ENCODE measurements at places on chromosomes 2 and 18.
A peak's percentile ranks its signal among the peaks of the same experiment; 100 is the strongest.

- DNase-seq = no peak
Observed at GRCh38 chr2:2768476-2768875, 437.4 kb upstream of the MYT1L start.

- DNase-seq = no peak
Observed at GRCh38 chr2:236545814-236546480, 23.7 kb upstream of the ACKR3 start.

DNA sequence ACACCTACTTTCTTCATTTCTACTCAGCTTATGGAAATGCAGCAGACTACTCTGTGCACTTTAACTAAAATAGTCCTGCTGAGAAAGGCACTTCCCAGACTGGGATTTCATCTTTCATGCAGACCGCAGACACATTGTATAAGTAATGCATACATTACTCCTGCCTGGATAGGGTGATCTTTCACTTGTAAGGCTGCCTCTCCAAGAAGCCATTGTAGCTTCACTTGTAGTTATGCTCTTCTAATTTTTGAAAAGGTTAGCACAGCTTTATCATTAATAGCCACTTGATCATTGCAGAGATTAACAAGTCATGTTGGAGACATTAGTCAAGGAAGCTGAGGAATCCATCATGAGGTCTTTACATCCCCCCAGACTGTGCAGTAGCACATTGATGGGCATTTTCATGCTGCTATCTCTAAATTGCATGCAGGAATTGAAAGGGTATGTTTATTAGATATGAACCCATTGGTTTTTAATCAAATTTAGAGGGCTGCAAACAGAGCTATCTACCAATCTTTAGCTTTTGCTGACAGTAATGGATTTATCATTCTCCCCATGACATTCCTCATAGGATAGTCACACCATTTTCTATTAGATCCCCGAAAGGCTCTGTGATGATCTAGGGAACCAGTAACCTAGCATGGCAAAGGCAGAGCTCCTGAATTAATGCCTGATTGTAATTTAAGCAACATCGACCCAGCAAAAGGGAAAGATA, 1074.7 kb upstream of the NXPH2 start:
- no peak for DNase-seq

DNA sequence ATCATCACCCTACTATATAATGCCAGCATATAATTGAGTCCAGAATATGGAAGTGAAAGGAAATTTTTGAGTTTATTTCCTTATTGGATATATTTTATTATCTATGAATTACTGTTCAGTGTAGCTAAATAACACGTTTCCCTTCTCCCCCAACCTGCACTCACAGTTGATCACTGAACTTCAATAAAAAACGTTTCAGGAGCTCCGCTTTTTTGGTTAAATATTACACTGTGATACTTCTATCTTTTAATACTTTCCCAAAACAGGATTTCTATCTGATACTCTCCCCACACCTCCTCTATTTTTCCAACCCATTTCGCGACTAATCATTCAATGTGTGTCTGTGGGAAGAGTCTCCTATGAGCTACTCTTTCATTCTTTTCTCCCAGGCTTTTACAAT, 7.2 kb downstream of the VSNL1 start:
- DNase-seq = no peak

GRCh38 chr18:26175481-26175880, 41.8 kb downstream of the PSMA8 start:
- DNase-seq = no peak

DNA sequence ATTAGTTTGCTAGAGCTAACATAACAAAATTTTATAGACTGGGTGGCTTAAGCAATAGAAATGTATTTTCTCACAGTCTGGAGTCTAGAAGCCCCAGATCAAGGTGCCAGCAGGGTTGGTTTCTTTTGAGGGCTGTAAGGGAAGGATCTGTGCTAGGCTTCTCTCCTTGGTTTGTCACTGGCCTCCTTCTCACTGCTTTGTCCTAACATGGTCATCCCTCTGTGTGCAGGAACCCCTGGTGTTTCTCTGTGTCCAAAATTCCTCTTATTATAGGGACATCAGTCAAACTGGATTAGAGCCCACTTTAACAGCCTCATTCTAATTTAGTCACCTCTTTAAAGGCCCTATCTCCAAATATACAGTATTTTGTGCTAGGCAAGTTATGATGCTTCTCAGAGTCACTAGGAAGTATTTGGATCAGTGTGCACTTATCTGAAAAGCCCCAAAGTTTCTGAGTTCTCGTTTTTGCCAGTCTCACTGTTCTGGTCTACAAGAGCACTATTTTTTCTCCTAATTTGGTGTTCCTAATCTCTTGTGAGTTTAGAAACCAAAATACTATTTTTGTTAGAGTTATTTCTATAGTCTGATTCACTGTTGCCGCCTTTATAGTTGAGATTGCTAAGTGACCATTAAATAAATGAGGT, 29.0 kb downstream of the ZC3H6 start:
- DNase-seq = no peak

- no peak for DNase-seq
Observed at GRCh38 chr2:234823196-234823876, 128.5 kb upstream of the SH3BP4 start.

DNA sequence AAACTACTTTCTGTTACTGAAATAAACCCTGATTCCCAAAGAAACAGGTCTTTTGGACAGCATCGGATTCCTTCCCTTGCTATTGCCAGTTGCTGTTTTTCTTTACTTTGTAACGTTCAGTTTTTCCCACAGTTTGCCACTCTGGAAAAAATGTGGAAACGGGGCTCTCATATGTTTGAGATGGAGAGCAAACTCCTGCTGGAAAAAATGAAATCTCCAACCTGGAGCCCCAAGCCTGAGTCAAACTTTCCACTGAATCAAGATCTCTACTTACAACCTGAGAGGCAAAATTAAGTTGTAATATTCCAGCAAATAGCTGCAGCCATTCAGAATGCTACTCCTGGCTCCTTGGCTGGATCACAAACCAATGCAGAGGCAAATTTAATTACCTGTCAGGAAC, 270.7 kb downstream of the SRBD1 start:
- no peak for DNase-seq

DNA sequence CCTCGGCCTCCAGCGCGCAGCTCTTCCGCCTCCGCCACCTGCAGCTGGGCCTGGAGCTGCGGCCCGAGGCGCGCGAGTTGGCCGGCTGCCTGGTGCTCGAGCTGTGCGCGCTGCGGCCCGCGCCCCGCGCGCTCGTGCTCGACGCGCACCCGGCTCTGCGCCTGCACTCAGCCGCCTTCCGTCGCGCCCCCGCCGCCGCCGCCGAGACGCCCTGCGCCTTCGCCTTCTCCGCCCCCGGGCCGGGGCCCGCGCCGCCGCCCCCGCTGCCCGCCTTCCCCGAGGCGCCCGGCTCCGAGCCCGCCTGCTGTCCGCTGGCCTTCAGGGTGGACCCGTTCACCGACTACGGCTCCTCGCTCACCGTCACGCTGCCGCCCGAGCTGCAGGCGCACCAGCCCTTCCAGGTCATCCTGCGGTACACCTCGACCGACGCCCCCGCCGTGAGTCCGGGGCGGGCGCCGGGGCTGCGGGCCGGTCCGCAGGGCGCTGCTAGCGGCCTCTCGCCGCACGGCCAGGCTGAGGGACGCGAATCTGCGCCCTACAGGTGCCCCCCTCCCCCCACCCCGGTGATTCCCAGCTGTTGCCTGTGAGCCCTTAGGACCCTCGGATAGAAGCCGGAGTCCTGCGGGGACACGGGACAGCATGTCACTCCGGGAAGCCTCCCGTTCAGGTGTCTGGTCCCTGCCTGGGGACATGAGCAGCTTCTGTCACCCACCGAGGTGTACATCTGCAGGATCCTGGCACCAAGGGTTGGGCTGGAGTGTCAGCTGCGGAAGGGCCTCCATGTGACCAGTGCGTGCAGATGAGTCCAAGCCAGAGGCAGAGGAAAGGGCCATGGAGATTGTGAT, 616 bp downstream of the RNPEPL1 start:
- DNase-seq = peak; percentile 72

GRCh38 chr2:64998658-64999061, 9.5 kb downstream of the SLC1A4 start:
- DNase-seq = no peak

- no peak for DNase-seq
Observed at GRCh38 chr2:176151442-176152287, at the start of gene HOXD4. HOXD4 (plus strand) TSS chr2:176151550; CDS start chr2:176151634, 84 bp downstream.

GRCh38 chr2:101341421-101341820, 32.9 kb upstream of the RNF149 start:
- DNase-seq = no peak

DNA sequence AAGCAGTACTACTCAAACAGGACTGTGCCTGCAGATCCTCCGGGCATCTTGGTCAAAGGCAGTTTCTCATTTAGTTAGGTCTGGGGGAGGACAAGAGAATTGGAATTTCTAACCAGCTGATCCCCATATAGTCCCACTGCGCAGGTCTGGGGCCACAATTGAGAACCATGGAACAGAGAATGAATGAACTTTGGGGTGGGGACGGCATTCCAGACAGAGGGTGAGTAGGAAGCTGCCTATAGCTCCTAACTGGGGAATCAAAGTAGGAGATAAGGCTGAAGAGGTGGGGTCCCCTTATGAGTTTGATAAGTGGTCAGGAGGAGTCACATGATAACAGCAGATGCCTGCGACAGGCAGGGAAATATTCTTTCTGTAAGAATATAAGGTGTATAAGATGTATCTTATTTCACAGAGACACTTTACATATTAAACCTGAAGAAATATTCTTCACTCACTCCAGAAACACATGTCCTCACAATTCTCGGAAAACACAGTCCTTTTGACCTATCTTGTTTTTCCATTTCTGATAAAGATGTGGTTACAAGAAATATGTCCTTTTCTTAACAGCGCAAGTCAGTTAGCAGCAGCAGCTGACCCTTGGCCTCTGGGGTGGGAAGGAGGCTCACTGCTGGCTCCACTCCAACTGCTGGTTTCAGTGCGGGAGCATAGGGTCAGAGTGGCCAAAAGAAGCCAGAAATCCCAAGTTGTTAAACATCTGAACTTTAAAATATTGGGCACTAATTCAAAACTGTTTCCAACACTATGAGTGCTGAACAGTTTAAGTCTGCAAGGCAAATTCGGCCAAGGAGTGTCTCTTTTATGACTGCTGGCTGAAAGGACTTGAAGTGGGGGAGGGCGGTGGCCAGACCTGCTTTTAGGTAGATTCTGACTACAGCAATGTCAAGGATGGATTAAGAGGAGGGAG, 12.6 kb upstream of the TMEM214 start:
- DNase-seq = no peak

DNA sequence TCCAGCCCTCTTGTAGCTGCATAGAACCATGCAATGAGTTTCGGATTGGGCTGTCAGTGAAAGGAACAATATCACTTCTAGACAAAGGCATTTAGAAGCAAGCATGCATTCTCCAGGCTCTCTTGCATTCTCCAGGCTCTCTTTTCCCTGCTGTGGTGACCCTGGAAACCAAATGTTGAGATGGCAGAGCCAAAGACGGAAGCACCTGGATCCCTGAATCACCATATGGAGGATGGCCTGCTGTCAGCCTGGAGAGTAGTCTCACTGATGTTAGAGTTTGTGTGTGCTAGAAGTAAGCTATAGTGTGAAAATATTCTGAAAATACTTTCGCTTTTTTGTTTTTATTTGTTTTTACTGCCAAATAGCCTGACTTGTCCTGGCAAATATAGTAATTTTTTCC, 203.9 kb downstream of the C1D start:
- no peak for DNase-seq

GRCh38 chr2:221102896-221103688, 469.0 kb downstream of the EPHA4 start:
- DNase-seq = no peak

DNA sequence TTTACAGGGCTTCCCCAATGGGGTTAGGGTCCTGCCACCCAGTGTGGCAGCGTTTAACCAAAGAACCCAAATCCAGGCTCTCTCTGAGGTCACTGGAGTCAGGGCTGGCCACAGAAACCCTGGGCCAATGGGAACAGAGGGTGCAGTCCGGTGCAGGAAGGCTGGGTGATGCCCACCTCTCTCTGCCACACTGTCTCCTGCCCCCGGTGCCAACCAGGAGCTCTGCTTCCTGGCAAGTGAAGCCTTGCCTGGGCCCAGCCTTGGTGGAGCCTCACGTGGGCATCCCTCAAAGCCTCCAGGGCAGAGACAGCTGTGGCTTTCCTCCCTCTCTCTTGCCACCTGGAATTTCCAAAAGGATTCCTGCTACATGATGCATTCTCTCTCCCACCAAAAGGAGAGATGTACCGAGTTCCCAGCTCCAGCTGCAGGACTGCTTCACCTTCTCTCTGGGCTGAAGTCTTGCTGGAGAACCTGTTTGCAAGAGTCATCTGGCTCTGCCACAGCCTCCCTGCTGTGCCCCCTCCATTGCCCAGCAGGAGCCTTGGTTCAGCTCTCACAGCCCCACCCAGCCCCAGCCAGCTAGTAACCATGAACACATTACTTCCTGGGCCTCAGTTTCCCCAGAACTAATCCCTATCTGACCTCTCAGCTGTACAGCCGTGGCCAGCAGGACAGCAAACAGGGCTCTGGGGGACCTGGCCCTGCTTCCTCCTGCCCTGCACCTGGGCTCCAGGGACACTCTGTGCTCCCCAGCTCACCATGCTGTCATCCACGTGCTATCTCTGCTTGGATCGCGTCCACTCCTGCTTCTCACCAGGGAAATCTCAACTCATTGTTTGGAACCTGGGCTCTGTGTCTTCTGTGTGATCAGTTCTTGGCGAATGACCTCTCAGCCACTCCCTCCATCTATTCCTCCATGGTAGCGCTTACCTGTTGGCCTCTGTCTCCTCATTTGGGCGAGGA, 43.4 kb downstream of the KCNF1 start:
- no peak for DNase-seq

- DNase-seq = no peak
Observed at GRCh38 chr2:190350371-190350770, 7.0 kb downstream of the INPP1 start.

Measured in RKO (cell line).